ENCODE measurements at places on chromosomes 13 and 19. TPM values are rescaled to one million over a fixed set of nuclear protein-coding genes. Genes with fewer than 3 reads are reported as not detected.

GRCh38 chr19:2046046-2046907 lies 4.8 kb downstream of the MKNK2 start:
- DNase-seq, result no peak

DNA sequence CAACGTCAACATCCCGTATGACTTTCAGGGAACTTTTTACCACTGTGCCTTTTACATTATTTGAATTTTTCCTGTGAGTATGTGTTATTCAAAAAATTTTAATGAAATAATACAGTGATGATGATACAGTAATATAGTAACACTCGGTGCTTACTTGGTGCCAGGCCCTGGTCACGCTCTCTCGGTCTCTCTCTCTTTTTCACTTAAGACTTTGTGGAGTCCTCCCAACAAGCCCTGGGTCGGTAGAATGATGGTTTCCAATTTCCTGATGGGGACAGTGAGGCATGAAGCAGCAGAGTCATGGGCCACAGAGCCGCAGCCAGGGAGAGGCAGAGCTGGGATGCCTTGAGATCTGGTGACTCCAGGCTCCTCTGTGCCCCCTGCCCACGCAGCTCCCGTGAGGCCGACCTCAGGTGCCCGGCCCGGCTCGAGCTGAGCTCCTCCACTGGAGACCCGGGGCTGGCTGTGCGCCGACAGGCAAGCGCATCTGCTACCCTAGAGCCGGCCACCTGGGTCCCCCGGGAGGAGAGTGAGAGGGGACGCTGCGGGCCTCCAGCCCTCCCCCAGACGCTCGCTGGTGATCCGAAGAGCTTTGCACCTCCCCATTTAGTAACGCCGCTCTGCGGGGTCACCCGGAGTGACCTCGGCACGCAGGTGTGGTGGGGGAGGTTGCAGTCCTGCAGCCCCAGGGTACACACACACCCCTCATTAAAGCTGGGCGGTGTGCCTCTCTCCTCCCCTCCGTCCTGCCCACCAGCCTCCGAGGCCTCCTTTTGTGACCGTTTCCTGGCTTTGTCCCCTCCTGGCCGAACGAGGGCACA lies 4.4 kb upstream of the SBK3 start:
- no peak for DNase-seq

DNA sequence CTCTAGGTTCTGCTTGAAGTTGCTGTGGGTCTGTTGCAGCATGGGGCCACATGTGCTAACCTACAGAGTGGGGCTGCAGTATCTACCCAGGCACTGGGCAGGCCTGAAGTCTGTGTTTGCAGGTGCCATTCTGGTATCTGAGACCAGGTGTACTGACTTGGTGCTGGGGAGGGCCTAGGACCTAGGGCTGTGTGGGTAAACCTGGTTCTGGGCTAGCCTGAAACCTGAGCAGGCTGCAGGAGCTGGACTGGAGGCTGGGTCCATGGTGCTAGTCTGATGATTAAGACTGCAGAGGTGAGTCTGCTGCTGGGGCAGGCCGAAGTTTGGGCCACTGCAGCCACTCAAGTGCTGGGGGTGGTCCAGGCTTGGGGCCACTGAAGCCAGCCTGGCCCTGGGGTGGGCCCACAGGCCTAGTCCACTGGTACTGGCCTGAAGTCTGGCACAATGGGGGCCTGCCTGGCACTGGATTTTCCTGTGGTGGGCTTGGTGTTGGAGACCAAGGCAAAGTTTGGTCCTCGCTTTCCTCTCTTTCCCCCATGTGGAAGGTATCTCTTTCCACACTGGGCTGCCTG lies 310.6 kb downstream of the NDFIP2 start:
- no peak for DNase-seq

DNA sequence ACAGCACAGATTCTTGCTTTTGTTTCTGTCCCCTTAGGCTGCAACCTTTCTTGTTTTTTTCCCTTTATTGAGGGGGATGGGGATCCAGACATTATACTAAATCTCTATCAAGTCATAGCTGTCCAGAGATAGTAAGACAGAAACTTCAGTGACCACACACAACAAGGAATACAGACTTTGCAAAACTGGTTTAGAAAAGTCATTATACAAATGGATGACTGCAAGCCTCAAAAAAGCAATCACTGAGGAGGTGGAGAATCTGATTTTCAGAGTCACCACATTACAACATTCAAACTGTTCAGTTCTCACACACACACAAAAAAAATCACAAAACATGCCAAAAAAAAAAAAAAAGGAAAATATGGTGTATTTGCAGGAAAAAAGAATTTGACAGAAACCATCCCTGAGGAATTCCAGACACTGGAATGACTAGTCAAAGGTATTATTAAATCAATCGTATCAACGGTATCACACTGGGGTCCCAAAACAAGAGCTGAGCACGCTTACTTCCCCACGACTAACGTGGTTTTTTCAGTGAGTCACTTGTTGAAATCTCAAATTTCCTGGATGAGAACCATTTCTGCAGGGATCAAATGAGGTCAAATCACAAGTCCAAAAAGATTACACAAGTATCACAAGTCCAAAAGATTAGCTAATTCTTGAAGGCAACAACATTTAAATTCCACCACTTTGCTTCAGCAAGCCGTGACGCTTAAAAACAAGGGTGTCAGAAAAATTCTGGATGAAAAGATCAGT lies 41.2 kb downstream of the USP12 start:
- DNase-seq, result no peak

DNA sequence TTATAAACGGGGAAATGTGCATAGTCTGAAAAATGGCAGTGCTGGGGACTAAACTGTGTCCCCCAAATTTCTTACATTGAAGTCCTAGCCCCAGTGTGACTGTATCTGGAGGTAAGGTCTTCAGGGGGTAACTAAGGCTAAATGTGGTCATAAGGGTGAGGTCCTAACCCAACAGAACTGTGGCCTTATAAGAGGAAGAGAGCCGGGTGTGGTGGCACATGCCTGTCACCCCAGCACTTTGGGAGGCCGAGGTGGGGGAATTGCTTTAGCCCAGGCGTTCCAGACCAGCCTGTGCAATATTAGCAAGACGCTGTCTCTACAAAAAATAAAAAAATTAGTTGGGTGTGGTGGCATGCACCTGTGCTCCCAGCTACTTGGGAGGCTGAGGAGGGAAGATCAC lies 17.8 kb downstream of the PROZ start:
- peak; percentile 70 for DNase-seq

- no peak for DNase-seq
These were observed 67.3 kb upstream of the SPRY2 start for GRCh38 chr13:80408270-80408669.

SIAH3 gene
- 0.07 TPM for total RNA-seq

ZNF626 gene
- total RNA-seq, result 12.5 TPM

TSPAN16 gene
- total RNA-seq, result not detected

ADGRL1 gene
- total RNA-seq, result 8.4 TPM

SELENOV gene
- not detected for total RNA-seq

HS6ST3 gene
- total RNA-seq, result not detected

SYMPK gene
- 87.8 TPM for total RNA-seq

ZNF208 gene
- total RNA-seq, result 5.0 TPM
